ENCODE measurements at places on chromosomes 7 and 10.

DNA sequence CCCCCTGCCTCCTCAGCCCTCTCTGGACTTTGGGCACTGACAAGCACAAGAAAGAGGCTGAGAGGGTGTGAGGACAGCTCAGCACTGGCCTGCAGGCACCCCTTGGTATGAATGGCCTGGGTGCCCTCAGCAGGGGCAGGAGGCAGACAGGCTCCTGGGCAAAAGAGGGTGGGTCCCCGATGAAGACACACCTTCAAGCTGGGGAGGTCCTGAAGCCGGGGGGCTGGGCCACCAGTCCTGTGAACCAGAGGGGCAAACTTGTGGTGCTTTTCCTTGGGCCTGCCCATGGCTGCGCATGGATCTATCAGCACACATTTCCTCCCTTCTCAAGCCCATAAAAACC, 22.8 kb downstream of the FAM241B start:
- no peak for DNase-seq

GRCh38 chr7:157874870-157875229, 538.0 kb downstream of the DNAJB6 start:
- no peak for DNase-seq

DNA sequence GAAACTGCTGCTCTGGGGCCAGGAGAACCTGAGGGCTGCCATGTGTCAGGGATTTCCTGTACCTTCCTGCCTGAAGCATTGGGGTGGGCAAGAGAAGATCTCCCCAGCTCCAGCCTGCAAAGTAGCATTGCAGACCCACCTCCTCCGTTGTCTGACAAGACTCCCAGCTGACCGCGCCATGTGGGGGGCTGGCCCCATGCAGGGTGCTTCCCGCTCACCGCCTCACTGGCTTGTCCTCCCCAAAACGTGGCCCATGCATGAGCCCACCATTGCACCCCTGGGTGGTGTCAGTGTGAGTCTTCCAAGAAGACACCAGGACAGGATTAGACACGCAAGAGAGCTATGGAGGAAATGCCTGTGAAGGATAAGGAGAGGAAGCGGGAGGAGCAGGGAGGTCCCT, 68.3 kb downstream of the ABRAXAS2 start:
- DNase-seq: no peak

- DNase-seq: no peak
These were observed 459 bp upstream of the FEZF1 start for GRCh38 chr7:122304996-122305421.

DNA sequence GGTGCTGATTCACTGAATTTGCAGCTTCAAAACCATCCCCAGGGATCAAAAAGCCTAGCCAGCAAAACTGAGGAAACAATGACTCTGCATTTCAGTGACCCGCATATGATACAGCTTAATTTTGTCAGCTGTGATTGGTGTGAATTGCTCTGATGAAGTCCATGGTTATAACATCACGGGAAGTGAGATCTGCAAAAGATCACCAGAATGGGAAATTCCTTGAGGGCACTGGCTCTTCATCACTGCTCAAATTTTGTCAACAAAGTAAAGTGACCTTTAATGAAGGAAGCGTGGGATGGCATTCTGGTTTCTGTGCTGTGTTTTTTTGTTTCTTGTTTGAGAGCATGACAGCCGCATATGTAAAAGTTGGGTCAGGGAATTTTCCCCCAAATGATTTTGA, 745.9 kb downstream of the GATA3 start:
- no peak for DNase-seq

DNA sequence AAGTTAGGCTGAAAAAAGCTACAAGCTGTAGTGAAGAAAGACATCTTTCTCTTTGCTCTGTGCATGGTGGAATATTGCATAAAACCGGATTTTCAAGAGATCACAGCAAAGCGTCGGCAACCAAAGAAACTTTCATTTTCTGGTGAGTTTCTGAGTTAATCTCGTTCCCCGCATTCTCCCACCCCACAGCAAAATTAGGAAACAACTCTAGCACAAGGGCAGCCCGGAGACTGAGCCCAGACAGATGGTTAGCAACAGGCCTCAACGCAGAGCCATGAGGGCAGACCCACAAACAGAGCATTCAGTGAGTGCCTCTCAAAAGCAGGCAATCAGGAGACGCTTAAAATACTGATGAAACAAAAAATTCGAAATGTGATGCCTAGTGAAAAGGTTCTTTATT, 396.1 kb upstream of the KLF6 start:
- peak; percentile 27 for DNase-seq

- DNase-seq: no peak
These were observed 9.0 kb upstream of the ARPC1B start for GRCh38 chr7:99365318-99366141.

DNA sequence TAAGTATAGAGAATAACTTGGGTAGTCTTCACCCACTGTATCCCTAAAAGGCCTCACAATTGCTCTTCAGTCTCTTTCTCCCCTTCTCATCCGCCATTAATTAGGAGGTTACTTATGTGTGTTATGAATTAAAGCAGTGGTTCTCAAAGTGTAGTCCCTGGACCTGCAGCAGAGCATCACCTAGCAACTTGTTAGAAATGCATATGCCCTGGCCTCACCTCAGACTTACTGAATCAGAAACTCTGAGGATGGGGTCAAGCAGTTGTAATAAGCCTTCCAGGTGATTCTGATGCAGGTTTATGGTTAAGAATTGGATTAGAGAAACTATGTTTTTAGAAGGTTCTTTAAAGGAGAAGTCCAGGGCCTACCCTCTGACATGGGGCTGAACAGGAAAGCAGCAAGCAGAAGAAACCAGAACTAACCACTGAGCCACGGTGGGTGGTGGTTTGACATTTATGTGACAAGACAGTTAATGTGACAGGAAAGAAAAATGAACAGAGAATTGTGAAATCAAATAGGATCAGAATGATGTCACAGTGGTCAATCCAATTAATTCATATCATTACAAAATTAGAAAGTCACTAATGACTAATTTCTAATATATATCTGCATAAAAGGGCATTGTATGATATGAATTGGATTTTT, 37.6 kb downstream of the ENTPD1 start:
- no peak for DNase-seq

DNA sequence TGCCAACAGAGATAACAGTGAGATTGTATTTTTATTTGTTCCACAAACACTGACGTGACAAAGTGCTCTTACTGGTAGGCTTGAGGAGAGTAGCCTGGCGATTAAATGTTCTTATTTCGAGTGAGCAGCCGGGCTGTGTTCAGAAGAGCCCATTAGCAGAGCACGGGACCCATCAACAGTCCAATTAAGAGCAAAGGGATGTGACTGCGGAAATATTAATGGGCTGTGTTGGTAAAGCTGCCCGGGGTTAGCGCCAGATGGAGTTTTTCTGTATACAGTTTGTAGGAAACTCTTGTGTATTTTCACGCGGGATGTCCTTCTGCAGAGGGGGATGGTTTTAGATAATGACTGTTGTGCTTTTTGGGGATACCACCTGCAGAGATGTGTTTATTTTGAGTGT, 104.3 kb downstream of the KIAA1217 start:
- DNase-seq: no peak

DNA sequence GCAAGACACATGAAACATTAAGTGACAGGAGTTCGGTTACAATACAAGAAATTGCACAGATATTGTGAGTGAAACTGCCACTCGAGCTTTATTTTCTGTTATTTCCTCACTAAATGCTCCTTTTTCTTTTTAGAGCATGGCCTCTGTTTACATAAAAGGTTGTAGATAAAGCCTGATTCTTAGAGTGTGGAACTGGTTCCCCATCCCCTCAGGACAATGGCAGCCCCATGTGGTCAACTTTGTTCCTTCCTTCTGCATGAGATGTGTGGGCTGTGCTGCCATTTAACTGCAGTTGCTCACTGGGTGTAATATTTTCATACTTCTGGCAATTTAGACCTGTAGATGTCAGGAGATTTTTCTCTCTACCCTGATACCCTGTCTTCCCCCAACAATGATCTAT, 70.2 kb downstream of the LRGUK start:
- DNase-seq: no peak
